Thyroid gland (tissue), 4 donors: ENCODE measurements at places on chromosomes 7 and 10. TPM values are rescaled to one million over a fixed set of nuclear protein-coding genes. Genes with fewer than 3 reads are reported as not detected.

DNA sequence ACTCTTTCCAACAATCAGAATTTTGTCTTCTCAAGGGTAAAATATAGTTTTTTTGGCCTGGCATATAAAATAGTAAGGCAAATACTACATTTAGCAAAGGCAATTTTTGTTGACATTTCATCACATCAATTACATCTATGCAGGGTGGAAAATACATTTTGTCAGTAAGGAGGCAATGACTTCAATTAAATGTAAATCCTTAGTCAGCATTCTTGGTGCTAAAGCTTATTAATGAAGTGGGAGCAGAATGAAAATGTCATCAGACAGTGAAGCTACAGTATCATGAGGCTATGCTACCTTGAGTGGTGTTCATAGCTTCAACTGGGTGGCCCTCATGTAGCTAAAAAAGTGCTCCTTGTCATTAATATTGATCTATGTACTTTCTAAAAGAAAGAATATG lies 8.9 kb downstream of the LRRTM3 start:
- no peaks in the 10 kb centered on the region for H3K27me3 ChIP-seq
- no peak overlapping the region for H3K27ac ChIP-seq
- H3K36me3 ChIP-seq: no peaks in the 10 kb centered on the region
- no peaks in the 10 kb centered on the region for H3K4me1 ChIP-seq
- H3K4me3 ChIP-seq: no peak overlapping the region

DNA sequence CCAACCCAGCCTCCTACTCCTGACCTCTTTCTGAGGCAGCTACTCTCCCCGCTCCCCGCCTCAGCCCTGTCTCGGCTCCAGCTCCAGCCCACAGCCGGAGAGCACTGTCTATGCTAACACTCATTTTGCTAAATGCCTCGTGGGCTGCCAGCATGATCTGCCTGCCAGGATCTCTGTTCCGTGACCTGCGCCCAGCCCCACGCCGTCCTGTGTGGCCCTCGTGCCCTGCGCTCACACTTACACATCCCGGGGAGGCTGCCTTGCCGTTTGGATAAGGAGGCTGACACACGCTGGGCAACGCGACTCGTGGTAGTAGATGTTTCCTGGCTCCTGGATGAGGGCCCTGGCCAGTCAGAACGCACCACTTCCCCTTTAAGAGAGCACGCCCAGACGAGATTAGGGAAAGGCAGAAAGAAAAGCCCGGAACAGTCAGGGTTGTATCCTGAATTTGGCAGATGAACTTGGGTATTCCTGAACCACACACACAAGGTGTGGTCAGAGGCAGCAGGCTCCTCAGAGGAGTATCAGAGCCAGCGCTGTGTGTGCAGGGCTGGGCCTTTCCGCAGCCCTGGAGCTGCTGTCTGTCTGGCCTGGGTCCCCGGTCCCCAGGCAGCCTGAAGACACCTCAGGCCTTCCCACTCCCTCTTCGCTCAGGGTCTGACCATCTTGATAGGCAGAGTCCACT lies 97.7 kb upstream of the EFCAB10 start:
- H3K4me1 ChIP-seq: peaks cover 87% of the 10 kb centered on the region
- H3K27me3 ChIP-seq: no peaks in the 10 kb centered on the region
- no peak overlapping the region for H3K4me3 ChIP-seq
- H3K36me3 ChIP-seq: no peaks in the 10 kb centered on the region
- DNase-seq: peak; percentile 95
- peak overlapping the region; percentile 89 for H3K27ac ChIP-seq

DNA sequence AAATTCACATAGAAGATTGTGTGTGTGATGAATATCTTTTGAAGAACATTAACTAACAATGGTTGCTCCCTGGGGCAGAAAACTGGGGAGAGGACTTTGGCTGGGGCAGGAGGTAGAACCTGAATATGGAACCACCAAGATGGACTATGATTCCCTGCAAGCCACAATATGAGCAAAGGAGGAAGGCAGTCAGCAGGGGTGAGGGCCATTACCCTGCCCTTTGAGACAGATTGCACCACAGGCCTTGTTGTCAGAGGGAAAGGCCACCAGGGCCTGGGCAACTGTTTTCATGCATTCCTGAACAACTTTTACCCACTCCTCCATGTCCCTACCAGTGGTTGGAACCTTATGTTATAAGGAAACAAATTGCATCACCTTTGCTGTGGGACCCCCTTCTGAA lies 670.1 kb upstream of the POM121L12 start:
- no peaks in the 10 kb centered on the region for H3K4me1 ChIP-seq
- H3K4me3 ChIP-seq: no peak overlapping the region
- no peak overlapping the region for H3K27ac ChIP-seq
- DNase-seq: no peak
- H3K36me3 ChIP-seq: no peaks in the 10 kb centered on the region

DNA sequence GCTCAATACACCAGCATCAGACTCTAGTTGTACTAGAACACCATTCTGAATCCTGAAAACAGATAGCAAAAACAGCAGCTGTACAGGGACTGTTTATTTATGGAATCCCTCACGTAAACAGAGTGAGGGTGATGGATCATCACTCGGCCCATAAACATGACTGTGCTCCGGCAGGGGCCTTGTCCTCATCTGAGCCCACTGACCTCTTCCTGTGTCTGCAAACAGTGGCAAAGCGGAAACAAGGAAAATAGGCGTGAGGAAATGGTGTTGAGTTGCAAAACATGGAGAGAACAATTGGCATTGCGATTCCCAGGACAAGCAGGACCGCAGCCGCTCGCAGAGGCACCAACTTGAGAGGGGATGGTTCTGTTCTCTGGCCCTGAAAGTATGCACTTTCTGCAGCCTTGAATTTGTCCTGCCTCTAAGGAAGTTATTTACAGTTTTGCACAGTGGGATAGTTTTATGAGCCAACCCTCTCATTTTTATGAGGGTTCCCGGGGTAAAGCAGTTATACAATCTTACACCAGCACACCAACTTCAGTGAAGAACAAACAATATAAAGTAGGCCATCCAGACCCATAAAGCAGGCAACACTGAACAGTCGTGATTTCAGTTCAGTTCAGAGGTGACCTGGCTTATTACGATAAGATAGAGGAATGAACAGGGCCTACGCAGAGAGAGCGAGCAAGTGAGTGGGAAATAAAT lies 248.0 kb upstream of the FZD8 start:
- H3K27ac ChIP-seq: no peak overlapping the region
- no peak overlapping the region for H3K4me3 ChIP-seq
- no peaks in the 10 kb centered on the region for H3K27me3 ChIP-seq
- H3K4me1 ChIP-seq: no peaks in the 10 kb centered on the region
- DNase-seq: no peak
- no peaks in the 10 kb centered on the region for H3K36me3 ChIP-seq

GRCh38 chr10:118259288-118259906 lies 82.7 kb downstream of the FAM204A start:
- DNase-seq: peak; percentile 29
- no peak overlapping the region for H3K27ac ChIP-seq
- no peaks in the 10 kb centered on the region for H3K36me3 ChIP-seq
- no peak overlapping the region for H3K4me3 ChIP-seq
- no peaks in the 10 kb centered on the region for H3K27me3 ChIP-seq
- H3K4me1 ChIP-seq: no peaks in the 10 kb centered on the region

DNA sequence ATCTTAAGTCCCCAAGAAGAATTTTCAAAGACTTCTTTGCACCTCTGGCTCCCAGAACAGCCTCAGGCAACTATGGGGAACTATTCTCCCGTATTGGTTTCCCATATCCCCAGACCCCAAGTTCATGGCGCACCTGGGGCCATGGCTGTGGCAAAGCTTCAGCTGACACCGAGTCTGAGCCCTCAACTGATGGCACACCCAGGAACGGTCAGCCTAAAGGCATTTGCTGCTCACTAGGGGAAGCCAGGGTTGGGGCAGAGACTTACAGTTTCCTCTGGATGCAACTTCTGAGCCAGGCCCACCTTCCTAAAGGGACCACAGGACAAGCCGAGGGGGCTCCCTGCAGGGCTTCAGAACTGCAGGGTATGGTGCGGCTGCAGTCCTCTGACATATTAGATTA lies 13.7 kb upstream of the CPA1 start:
- H3K27ac ChIP-seq: no peak overlapping the region
- no peaks in the 10 kb centered on the region for H3K36me3 ChIP-seq
- peaks cover 38% of the 10 kb centered on the region for H3K4me1 ChIP-seq
- no peak overlapping the region for H3K4me3 ChIP-seq

DNA sequence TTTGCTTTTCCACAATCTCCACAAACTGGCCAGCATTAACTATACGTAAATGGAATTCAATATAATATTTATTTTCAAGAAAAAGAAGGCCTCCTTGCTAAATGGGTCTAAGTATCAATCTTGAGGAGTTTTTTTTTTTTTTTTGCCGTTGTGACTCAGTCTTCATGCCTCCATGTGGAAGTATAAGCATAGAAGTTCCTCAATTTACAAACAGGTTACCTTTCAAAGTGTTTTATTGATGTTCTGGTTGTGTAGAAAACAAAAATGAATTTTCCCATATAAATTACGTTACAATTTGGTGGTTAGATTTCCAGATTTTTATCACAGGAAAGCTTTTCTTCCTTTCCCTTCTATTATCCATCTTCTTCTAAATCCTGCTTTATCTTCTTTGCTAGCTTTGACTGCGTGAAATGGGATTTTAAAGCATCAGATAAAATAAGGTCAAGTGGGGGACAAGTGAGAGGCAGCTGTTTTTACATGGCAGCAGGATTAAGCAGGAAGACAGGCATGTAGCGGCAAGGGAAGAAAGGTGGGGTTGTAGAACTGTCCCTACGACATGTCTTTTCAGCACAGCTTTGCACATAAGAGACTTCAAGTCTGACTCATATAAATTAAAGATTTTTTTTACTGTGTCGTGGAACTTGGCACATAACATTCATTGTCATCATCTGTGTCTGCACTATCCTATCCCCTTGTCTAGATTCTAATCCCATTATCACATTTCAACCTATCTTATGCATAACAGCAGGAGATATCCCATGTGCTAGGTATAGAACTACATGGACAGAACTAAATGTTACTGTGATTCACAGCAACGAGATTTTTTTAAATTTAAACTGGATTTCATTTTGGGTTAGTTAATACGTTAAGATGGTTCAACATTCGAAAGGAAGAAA lies 135.3 kb upstream of the FAM3C start:
- no peak overlapping the region for H3K4me3 ChIP-seq
- no peaks in the 10 kb centered on the region for H3K4me1 ChIP-seq
- no peaks in the 10 kb centered on the region for H3K27me3 ChIP-seq

DNA sequence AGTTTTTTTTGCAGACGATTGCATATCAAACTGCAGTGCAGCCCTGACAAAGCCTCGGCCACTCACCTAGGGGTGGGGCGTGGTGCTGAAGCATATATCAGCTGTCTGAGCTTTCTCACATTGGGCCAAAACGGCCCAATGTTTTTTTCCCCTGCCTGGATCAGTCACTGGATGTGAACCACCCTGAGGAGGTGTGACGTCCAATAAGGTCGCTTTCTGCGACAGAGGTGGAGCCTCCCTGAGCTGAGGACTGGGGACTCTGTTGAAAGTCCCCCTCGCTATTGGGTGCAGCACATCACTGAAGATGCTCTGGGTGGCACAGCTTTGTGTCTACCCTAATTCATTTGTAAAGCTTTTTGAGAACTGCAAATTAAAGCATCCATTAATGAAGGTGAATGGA lies 60.9 kb downstream of the SEM1 start:
- H3K27ac ChIP-seq: no peak overlapping the region
- no peaks in the 10 kb centered on the region for H3K27me3 ChIP-seq
- no peak for DNase-seq
- no peaks in the 10 kb centered on the region for H3K36me3 ChIP-seq
- H3K4me3 ChIP-seq: no peak overlapping the region

- no peak overlapping the region for H3K4me3 ChIP-seq
- no peaks in the 10 kb centered on the region for H3K4me1 ChIP-seq
- H3K27me3 ChIP-seq: no peaks in the 10 kb centered on the region
- no peak for DNase-seq
- H3K27ac ChIP-seq: no peak overlapping the region
- H3K36me3 ChIP-seq: no peaks in the 10 kb centered on the region
These were observed 218.7 kb downstream of the WDR37 start for GRCh38 chr10:1274701-1275544.

- no peaks in the 10 kb centered on the region for H3K27me3 ChIP-seq
- no peaks in the 10 kb centered on the region for H3K36me3 ChIP-seq
- DNase-seq: no peak
- no peak overlapping the region for H3K27ac ChIP-seq
- no peaks in the 10 kb centered on the region for H3K4me1 ChIP-seq
- H3K4me3 ChIP-seq: no peak overlapping the region
These were observed 69.2 kb downstream of the TAC1 start for GRCh38 chr7:97801108-97801507.

DNA sequence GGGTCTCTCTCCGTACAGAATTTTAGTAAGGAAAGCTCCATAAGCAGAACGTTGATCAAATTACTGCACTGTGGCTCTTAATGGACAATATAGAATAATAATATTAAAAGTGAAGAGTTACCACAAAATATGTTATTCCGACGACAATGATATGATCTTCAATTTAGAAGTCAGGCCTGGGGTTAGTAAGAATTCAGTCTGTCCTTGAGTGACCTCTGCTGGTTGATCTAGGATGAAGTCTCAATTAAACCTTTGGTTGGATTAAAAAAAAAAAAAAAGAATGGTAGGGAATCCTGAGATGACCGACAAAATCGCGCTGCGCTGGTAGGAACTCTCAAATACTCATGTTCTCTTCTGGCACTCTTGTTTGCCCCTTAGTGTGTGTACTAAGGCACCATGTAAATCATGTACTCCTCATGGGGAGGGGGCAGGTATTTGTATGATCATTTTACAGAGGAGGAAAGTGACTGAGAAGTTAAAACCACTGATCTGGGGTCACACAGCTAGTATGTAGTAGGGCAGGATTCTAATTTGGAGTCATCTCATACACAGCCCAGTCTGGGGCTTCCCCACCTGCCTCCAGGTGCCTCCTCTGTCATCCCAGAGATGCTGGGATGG lies 161.3 kb upstream of the NPVF start:
- peaks cover 10% of the 10 kb centered on the region for H3K4me1 ChIP-seq
- no peaks in the 10 kb centered on the region for H3K36me3 ChIP-seq
- H3K27me3 ChIP-seq: no peaks in the 10 kb centered on the region
- H3K27ac ChIP-seq: no peak overlapping the region
- no peak for DNase-seq

- no peak for DNase-seq
- H3K36me3 ChIP-seq: no peaks in the 10 kb centered on the region
- H3K27ac ChIP-seq: no peak overlapping the region
- H3K4me1 ChIP-seq: no peaks in the 10 kb centered on the region
- H3K27me3 ChIP-seq: no peaks in the 10 kb centered on the region
These were observed 76.7 kb downstream of the BMS1 start for GRCh38 chr10:42859256-42859655.

GRCh38 chr7:12322284-12322902 lies 81.3 kb downstream of the VWDE start:
- no peaks in the 10 kb centered on the region for H3K27me3 ChIP-seq
- H3K36me3 ChIP-seq: no peaks in the 10 kb centered on the region
- DNase-seq: peak; percentile 10
- no peak overlapping the region for H3K27ac ChIP-seq
- H3K4me1 ChIP-seq: no peaks in the 10 kb centered on the region
- no peak overlapping the region for H3K4me3 ChIP-seq

The ASCC1 gene
- total RNA-seq: 29.0 TPM
